Fibroblast of upper back skin (primary cell): ENCODE measurements at places on chromosomes 13 and 19.

DNA sequence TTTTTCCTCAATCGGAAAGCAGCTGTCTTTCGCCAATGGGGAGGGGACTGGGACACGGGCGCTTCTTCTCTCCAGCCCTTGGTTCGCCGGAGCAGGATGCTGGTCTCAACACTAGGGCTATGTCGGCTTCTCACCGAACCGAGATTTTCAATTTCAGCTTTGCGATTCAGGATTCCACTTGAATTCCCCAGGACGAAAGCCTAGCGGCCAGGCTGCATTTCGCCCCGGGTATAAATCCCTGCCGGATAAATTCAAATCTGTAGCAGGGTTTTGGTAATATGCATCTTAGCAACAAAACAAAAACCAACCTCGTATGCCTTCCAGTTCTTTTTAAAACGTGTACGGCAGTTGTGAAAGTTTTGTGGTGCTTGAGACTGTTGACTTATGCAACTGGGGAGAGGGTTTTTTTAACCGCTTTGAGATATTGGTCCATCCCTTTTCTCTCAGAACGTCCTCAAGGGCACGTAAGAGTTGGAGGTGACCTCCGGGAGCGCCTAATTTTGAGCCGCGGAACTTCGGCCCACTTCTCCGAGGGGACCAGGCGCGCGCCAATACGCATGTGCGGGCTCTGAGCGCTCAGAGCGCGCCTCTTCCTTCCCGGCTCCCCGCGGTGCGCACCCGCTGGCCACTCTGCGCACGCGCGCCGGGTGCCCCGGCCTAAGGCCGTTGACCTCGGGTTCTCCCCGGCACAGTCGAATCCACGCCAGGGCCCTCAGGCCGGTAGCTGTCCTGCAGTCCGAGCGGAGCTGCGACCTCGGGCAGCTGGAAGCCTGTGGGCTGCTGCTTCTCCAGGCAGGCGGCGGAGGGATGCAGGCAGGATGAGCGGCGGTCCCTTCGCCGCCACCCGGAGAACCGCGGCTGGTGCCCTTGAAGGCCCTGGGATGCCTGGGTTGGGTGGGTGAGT is 7.6 kb downstream of the POU4F1 start:
- no peak for DNase-seq

DNA sequence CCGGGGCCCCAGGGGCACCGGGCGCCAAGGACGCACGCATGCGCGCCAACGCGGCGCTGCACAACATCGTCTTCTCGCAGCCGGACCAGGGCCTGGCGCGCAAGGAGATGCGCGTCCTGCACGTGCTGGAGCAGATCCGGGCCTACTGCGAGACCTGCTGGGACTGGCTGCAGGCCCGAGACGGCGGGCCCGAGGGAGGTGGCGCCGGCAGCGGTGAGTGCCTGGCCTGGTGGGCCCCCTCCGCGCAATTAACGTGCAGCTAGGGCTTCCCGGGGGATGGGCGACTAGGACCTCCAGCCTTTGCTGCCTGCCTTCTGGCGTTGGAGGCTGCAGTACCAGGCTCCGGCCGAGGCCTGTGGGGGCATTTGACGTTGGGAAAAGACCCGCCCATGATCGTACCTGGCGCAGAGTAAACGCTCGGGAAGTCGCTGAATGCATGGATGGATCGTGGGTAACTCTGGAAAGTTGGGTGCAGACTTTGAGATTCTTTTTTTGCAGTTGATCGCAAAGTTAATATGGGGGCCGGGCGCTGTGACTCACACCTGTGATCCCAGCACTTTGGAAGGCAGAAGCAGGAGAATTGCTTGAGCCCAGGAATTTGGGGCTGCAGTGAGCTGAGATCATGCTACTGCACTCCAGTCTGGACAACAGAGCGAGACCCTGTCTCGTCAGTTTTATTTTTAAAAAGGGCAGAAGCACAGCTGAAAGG is 7.3 kb downstream of the APC2 start:
- no peak for DNase-seq

DNA sequence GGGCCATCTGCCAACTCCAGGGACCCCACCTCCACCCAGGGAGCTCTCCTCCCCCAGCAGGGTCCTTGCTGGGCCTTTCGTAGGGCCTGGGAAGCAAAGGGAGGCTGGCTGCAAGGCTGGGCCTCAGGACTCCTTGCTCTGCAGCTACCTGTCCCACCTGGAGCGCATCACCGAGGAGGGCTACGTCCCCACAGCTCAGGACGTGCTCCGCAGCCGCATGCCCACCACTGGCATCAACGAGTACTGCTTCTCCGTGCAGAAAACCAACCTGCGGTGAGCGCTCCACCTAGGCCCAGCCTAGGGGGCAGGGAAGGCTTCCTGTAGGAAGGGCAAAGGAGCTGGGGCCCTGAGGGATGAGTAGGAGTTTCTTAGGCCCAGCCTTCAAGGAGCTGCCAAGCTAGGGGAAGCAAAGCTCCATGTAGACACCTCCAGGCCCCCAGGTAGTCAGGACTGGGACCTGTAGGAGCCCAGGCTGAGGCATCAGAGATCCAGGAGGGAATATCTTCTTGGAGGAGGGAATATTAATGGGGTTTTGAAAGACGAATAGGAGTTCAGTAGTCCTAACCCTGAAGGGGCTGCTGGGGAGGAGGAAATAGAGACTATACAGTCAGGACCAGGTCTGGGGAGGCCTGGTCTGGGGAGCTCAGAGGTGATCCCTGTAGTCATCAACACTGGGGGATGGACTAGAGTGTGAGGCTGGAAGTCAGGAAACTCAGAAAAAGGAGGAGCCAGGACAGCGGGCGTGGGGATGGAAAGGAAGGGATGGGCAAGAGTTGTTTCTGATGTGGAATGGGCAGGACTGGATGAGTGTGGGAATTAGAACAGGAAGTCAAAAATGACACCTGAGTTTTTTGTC is 16.0 kb downstream of the GNA15 start:
- no peak for DNase-seq

- DNase-seq = no peak
Measured at GRCh38 chr19:4007836-4008539, 452 bp downstream of the PIAS4 start.

DNA sequence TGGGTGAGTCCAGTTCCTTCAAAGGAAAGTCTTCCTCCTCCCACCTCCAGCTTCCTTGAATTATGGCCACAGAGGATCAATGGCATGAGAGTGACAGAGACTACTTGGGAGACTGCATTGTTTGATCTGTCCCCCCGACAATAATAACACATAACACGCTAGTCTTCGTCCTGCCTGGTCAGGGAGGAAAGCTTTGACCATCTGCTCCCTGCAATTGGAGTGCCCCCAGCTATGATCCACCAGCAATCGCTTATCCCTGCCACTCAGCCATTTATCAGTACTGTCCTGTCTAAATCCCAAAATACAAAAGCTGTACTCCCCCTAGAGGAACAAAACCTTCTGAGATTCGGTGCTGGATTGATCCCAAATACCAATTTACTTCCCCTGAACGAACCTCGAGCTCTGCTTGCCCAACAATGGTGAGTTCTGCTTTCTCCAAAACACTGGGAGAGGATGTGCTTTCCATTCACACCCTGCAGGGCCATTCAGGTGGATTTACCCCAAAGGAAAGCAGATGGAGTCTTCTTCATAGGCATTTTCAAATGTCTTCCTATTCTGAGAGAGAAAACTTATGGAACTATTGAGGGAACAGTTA is 466.7 kb downstream of the TSHZ3 start:
- DNase-seq = no peak

DNA sequence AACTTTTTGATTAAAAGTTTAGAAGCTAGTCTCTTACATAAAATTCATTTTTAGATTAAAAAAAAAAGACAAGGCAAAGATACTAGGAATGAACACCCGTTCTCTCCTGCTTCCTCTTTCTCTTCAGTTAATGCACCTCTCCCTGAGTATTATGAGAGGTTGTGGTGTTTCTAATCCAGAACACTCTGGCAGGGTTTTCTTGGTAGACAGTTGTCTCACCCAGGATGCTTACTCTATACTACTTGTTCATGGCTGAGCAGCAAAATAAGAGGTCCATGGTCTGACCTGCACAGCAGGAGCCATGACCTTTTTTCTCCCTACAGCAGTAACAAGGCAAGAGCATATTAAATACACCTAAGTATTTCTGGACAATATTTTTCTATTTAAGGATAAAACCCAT is 62.0 kb downstream of the MICU2 start:
- no peak for DNase-seq
